ENCODE measurements at places on chromosomes 11 and 22.

DNA sequence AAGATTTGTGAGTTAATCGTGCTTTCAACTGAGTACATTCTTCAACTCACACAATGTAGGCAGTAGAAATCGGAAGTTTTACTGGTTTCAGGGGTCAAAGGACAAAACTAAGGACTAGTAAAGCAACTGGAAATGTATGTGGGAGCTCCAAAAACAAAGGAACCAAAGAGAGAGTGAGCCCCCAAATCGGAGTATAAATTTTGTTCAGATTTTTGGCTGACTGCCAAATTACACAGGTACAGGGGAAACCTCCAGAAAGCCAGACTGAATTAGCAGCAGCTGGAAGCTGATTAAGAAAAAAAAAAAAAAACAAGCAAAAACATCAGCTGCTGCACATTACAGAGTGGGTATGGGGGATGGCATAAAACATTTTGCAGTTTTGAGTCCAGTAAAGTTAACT is 75.2 kb upstream of the GNAZ start:
- DNase-seq: no peak

GRCh38 chr11:122803716-122804115 is 34.6 kb upstream of the CRTAM start:
- DNase-seq: no peak

- DNase-seq: no peak
Measured at GRCh38 chr11:61011950-61012736, 40.7 kb downstream of the CD6 start.

GRCh38 chr22:36197065-36197440 is 4.6 kb downstream of the APOL4 start:
- DNase-seq: no peak

GRCh38 chr11:75507571-75507970 is 18.2 kb downstream of the GDPD5 start:
- no peak for DNase-seq

DNA sequence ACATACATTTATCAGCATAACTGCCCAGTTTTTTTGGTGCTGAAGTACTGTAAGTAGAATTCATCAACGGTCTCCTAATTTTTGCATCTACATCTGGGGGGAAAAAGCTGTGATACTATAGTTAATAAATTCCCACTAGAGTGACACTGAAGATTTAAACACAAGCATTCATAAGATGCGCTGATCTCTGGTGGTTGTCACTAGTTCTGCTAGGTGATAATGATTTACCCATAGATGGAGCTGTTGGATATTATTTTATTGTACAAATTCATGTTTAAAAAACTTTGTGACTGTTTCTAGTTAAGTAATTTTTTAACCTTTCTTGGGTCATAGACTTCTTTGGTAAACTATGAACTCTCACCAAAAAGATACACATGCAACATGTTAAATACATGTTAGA is 106.6 kb downstream of the EMSY start:
- no peak for DNase-seq

DNA sequence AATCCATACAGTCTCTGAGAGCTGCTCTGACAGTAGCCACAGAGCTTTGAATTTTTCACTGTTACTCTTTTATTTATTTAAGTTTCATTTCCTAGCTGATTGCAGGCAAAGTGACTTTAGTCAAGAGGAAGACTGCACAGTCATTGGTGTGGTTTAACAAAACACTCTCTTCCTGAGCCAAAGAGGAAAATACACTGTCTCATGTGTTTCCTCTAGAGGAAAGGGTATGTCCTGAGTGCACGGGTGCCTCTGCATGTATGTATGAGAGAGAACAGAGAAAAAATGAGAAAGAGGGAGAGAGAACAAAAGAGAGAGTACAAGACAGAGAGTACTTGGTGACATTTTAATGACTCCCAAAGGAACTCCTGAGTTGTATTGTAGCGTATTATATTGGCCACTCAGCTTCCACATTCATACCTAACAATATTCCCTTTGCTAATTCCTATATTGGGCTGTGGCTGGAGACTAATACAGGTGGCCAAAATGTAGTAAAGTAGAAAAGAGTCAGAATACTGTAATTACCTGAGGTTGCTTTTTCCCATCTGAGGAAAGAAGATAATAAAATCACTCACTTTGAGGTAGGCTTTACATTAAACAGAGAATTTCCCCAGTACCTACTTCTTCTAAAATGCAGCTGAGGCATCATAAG is at the start of gene OR4D9:
OR4D9 (plus strand) TSS at position 599 of the 649 bp plus-strand sequence. CDS start 3,374 bp downstream, outside the sequence.
- no peak for DNase-seq

DNA sequence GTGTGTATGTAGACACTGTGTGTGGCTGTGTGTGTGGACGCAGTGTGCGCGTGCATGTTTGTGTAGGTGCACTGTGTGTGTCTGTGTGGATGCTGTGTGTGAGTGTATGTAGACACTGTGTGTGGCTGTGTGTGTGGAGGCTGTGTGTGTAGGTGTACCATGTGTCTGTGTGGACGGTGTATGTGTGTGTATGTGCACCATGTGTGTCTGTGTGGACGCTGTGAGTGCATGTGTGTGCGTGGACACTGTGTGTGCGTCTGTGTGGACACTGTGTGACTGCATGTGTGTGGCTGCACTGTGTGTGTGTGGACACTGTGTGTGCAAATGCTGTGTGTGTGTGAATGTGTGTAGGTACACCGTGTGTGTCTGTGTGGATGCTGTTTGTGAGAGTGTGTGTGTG is 10.3 kb downstream of the TRPM5 start:
- DNase-seq: no peak

DNA sequence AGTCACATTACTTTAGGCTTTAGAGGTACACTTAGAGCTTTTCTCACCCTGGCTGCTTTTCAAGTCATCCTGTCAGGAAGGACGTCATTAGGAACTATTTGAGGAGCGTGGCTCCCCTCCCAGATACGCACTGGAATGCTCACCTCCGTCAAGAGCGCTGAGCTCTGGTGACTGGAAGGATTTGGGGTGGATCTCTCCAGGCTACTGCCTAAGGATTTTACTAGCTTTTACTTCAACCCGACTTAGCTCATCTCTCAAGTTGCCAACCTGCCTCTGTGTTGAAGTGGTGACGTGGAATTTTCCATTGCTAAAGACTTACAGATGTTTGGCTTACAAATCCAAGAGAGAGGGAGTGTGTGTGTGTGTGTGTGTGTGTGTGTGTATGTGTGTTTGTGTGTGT is 355.3 kb upstream of the CCDC90B start:
- DNase-seq: peak; percentile 1

DNA sequence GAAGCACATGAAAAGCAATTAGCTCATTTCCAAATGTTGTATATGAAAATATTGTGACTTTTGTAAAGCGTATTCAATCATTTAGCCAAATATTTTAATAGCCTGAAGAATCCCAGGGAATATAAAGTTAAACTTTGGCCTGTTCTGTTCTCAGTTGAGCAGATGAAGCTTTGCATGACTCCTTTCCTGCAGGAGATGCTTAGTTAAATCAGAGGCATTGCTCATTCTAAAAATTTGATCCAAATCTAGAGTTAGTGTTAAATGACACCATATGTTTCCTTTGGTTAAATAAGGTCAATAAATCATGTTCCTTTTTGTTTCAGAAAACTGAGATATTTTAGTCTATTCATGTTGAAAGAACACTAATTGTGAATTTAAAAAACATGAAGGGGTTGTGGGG is 51.2 kb upstream of the BIRC3 start:
- peak; percentile 44 for DNase-seq

DNA sequence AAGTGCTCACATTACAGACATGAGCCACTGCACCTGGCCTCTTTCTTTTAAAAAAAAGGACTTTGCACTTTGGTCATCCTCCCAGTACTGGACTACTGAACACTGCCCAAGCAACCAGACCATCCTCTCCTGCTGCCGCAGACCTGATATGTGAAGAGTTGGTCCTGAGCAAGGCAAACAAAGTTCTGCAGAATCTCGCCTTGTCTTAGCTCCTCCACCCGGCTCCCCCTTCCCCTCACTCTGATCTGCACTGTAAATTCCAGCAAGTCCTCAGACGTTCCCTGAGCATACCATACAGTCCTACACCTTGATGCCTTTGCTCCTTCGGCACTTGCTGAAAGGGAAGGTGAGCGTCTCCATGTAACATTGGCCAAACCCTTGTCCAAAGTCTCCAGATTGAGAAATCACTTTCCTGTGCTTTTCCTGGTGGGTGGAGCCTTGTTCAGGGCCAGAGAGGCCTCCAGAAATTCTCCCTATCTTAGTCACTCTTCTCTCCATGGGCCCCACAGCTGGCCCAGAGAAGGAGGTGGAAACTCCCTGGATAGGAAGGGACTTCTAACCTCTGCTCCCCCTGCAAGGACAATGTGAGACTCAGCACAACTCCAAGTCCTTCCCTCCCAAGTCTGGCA is 47.0 kb upstream of the TIMP3 start:
- no peak for DNase-seq

DNA sequence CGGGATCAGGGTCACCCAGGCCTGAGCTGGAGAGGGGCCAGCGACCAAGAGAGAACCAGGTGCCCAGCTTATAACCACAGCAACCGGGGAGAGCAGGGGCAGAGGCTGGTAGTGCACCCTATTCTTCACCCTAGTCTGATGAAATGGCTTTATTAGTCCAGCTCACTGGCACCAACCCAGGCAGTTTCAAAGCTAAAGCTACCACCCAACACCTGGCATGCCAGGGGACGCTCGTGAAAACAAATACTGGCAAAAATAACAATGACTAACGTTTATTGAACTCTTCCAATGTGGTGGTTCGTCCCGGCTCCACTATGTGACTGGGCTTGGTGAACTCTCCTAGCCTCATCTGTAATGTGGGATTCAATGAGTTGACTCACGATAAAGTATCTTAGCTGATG is 30.6 kb downstream of the SCGB1A1 start:
- DNase-seq: no peak

DNA sequence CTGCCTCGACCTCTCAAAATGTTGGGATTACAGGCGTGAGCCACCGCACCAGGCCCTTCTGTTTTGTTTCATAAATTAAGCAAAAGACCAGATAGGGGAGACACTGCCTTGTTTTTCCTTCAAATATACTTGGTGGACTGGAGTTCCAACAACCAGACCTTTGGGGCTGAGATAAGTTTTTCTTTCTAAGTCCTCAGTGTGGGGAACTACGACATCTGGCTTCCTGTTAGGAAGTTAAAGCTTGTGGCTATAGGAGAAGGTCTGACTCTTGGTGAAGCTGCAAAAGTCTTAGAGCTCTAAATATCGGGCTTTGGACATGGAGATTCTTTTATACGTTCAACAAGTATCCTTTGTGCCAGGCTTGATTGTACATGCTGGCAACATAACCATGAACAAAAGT is 64.1 kb upstream of the EED start:
- no peak for DNase-seq

DNA sequence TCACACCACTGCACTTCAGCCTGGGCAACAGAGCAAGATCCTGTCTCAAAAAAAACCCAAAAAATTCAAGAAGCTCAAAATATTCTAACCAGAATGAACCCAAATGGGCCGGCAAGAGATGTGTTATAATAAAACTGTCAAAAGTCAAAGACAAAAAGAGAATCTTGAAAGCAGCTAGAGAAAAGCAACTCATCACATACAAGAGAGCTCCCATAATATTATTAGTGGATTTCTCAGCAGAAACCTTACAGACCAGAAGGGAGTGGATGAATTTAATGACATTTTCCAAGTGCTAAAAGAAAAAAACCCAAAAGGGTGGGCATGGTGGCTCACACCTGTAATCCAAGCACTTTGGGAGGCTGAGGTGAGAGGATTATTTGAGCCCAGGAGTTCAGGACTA is 22.9 kb upstream of the HORMAD2 start:
- DNase-seq: no peak

- no peak for DNase-seq
Measured at GRCh38 chr22:31077681-31078080, 3.4 kb upstream of the SMTN start.

DNA sequence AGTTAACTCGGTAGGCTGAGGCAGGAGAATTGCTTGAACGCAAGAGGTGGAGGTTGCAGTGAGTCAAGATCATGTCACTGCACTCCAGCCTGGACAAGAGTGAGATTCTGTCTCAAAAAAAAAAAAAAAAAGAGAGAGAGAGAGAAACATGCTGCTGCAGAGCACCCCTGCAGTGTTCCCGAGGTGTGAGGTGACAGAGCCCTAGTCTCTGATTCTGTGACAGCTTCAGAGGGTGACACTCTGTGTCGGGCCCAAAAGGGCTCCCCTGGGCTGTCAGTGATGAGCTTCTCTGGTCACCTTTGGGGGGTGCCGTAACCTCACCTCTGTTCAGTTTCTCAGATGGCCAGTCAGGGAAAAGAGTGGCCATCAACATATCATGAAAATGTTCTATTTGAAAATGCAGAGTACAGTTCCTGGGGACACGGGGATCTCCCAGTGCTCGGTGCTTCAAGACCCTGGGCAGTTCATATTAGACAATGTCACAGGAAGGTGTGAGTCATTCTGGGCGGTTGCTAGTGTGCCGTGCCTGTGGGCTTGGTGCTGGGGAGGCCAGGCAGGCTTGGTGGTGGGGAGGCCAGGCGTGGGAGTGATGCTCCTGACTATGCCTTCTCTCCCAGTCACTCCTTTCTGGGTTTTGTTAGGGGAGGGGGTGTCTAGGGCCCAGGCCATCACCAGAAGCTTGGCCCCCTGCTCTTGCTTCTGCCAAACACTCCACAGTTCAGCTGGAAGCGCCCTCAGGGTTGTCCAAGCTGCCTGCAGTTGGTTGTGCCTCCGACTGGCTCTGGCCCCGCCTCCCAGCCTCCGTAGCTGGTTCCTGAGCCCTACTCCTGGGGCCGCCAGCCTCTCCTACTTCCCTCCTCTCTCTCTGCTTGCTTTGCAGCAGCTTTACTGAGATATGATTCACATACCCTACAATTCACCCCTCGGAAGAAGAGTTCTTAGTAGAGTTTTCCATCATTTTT is 52.5 kb upstream of the CLDN5 start:
- peak; percentile 53 for DNase-seq

DNA sequence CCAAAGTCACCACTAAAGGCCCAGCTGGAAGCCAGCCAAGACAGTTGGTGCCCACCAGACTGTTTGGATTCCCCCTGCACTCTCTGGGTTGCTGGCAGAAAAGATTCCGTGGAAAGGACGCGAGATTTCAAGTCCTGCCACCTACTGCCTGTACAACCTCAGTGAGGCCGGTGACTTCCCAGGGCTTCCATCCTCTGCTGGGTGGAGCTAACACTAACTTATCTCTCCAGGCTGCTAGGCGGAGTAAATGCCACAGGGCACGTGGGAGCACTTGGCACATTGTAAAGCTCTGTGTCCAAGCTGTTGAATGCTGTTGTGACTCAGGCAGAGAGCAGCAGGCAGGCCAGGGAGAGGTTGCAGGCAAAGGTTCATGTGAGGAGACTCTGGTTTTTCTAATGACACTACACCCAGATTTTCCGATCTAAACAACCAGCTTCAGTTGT is 50.9 kb upstream of the CDON start:
- peak; percentile 97 for DNase-seq

GRCh38 chr11:108197351-108197750 is 25.1 kb downstream of the NPAT start:
- DNase-seq: no peak

GRCh38 chr11:46860218-46860617 is 14.1 kb upstream of the CKAP5 start:
- DNase-seq: no peak

GRCh38 chr11:66159324-66159984 is 89.4 kb downstream of the PACS1 start:
- no peak for DNase-seq

- DNase-seq: no peak
Measured at GRCh38 chr11:44694443-44694842, 32.3 kb upstream of the TSPAN18 start.
